Fibroblast of lung (primary cell): ENCODE measurements at places on chromosomes 4 and X.

GRCh38 chr4:71123951-71124350 is 130.5 kb downstream of the DCK start:
- no peak for DNase-seq

GRCh38 chr4:86497980-86498862 is 95.9 kb upstream of the PTPN13 start:
- peak; percentile 74 for DNase-seq

DNA sequence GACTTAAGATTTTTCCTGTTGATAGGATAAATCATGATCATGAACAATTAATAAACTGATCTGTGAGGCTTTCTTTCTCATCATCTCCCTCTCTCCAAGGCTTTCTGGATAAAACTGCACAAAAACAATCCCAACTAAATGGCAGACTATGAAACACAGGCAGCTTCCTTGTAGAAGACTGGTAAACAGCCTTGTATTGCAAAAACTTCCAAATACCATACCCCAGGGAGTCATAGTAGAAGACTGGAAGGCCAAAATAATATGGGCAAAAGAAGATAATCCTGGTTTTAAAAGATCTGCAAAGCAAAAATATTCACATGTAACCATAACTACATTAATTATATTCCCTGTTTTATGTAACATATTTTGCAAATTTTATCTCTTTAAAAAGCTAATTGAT is 113.0 kb downstream of the ANAPC10 start:
- DNase-seq = no peak

DNA sequence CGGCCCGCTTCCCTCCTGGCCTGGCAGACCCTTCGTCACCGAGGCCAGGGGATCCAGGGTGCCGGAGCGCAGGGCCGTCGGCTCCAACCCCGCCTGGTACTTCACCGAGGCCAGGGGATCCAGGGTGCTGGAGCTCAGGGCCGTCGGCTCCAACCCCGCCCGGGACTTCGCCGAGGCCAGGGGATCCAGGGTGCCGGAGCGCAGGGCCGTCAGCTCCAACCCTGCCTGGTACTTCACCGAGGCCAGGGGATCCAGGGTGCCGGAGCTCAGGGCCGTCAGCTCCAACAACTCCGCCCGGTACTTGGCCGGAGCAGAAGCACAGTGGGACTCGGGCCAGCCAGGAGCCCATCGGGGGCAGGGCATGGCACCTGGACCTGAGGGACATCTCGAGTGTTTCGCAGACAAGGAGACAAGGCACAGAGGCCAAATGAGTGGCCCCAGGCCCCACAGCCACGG is 85.1 kb downstream of the FAM53A start:
- no peak for DNase-seq

DNA sequence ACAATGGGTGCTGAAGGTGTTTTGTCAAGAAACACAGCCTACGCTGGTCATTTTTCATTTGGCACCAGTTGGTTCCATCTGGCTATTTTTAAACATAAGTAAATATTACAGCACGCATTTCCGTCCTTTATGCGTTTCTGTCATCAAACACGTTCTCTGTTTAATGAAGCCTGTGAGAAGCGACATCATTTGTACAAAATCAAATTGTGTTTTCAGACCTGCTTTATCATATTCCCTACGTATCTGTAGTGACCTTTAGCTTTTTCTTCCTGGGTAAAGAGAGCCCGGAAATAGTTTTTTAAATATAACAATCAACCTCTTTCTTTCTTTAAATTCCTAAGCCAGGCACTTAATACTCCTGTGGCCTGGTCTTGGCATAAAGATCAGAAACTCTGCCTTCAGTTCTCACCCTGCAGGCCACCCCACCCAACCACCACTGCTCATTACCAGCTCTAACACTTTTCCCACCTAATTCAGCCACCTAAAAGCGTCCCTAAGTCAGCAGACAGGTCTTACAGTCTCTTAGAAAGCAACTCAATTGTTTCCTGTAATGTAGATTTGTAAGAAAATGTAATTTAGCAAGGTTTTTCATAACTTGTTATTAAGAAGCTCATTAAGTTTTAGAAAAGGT is 30.4 kb downstream of the ACSL1 start:
- DNase-seq = no peak

DNA sequence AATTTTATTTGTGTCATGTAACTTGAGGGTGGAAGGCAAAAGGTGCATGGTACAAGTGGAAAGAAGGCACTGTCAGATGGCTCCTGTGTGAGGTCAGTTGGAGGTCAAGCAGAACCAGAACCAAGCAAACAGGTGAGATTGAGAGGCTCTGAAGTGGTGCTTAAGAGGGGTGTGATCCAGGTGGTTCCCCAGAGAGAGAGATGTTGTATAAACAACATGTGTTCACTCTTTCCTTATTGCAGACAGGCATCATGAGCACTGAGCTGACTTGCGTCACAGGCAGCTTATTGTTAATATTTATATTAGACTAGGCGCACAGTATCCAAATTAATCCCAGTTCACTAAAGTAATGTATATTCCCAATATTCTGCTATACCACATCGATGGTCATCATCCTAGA is 56.8 kb downstream of the CXCL13 start:
- DNase-seq = no peak

- no peak for DNase-seq
Observed at GRCh38 chr4:87704001-87704400, 53.9 kb downstream of the DMP1 start.

DNA sequence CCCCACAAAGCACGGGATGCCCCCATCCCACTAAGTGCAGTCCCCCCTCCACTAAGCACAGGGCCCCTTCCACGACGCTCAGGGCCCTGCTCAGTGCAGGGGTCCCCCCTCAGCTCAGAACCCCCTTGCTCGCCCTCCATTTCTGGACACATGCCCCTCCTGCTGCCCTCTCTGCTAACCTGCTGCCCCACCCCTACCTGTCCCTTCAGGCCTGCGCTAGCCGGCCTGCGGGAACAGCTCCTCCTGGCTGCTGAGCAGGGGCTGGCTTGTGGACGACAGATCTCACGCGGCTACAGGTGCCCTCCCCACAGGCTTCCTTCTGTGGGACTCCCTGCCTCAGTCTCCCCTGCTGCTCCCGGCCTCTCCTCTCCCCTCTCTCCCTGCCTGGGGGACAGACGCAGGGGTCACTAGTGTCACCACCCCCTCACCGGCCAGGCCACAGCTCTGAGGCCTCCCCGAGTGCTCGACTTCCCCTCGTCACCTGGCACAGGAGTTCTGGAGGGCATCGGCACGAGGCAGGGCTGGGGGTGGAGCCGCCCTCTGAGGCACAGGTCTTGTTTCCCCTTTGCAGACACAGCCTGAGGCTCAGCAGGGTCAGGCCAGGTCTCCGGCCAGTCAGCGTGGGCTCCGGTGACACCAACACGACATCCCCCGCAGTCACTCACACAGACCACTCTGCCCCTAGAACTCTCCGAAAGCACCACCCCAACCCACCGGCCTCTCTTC is 21.6 kb downstream of the GAK start:
- no peak for DNase-seq

DNA sequence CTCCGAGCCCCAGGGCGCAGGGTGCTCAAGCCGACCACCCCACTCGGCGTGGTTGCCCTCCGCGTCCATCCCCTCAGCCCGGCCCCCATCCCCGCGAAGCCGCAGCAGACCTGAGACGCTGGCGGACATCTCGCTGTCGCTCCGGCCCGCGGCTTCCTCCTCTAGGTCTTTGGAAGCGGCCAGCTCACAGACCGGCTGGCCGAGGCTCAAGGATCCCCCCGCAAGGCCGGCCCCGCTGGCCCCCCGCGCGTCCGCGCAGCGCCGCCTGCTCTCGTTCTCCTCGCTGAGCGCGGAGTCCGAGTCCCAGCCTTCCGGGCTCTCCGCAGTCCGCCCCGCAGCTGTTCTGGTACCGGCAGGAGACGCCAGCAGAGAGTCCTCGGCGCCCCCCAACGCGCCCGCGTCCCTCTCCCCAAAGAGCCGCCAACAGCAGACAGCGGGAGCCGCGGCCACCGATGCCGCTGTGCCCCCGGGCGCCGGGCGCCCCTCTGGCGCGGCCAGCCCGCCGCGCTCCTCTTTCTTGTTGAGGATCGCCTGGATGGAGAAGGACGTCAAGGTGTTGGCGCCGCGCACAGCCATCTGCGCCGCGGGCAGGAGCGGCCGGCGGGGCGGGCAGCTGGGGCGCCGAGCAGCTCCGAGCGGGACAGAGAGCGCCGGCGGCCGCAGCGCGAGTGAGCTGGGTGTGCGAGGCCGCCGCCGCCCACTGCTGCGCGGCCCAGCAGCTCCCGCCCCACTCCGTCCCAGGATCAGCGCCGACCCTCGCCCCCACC is at the start of gene NKX3-2:
TSS of gene NKX3-2 (minus strand) at position 670 of the 767 bp plus-strand sequence. CDS start at position 576, 94 bp downstream.
- DNase-seq = peak; percentile 20

GRCh38 chr4:55932511-55932910 is 16.2 kb upstream of the CEP135 start:
- no peak for DNase-seq

DNA sequence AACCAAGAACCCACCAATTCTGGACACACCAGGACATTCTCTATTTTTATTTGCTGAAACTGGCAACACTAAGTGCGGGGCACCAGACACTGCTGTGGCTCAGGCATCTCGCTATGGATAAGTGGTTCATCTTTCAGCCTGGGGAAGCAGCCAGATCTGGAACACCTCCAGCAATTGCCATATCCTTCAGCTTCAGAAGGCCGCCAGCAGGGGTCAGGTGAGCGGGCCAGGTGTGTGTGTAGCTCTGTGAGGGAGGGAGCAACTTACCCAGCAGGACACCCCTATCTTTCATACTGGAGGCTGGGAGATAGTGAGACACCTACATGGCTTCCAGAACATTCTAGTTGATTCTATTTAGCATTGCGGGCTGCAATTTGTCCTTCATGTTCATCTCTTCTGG is 57.0 kb upstream of the GBA3 start:
- DNase-seq = no peak

DNA sequence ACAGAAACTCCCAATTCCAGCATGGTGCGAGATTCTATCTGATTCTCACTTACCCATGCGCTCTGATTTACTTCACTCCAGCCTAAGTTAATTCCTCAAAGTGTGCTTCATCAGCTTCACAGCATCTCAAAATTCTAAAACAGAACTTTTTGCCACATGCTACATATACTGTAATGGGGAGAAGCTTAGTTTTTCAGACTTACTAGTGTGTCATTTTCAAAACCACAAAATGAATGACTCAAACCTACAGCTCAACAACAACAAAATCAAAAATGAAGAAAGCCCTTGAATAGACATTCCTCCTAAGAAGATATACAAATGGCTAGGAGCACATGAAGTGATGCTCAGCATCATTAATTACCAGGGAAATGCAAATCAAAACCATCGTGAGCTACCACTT is 14.9 kb downstream of the IRF2 start:
- DNase-seq = peak; percentile 76

DNA sequence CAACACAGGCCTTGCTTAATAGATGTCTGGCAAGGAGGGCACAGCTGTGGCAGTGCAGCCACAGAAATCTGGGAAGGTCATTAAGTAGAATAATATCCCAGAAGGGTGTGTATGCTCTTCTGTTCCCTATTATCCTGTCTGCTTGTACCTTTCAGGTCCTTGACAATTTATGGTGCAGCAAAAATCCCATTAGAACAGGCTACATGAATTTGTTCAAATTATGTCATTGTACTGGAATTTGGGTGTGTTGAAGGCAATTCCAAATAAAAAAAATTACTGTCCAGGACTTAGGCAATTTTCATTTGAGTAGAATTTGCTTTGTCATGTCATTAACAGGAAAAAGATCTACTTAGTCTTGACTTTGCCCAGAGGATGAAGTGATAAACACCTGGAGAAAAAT is 192.1 kb downstream of the IDS start:
- DNase-seq = peak; percentile 27

- no peak for DNase-seq
Observed at GRCh38 chr4:5249727-5250126, 198.4 kb downstream of the STK32B start.

GRCh38 chr4:58301376-58301999 is 1191.3 kb upstream of the IGFBP7 start:
- DNase-seq = peak; percentile 0

DNA sequence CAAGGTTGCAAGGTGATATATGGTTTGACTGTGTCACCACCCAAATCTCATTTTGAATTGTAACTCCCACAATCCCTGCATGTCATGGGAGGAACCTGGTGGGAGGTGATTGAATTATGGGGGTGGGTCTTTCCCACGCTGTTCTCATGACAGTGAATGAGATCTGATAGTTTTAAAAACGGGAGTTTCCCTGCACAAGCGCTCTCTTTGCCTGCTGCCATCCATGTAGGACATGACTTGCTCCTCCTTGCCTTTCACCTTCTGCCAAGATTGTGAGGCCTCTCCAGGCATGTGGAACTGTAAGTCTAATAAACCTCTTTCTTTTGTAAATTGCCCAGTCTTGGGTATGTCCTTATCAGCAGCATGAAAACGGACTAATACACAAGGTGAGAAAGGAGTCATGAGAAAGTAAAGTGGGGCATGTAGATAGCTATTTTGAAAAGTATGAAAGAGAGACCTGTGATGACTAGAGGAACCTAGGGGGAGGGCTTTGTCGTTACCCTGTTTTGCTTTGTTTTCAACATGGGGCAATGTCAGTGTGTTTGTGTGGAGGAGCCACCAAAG is 6.3 kb downstream of the ZBTB49 start:
- no peak for DNase-seq

- no peak for DNase-seq
Observed at GRCh38 chr4:173293663-173294062, 40.5 kb downstream of the HMGB2 start.

DNA sequence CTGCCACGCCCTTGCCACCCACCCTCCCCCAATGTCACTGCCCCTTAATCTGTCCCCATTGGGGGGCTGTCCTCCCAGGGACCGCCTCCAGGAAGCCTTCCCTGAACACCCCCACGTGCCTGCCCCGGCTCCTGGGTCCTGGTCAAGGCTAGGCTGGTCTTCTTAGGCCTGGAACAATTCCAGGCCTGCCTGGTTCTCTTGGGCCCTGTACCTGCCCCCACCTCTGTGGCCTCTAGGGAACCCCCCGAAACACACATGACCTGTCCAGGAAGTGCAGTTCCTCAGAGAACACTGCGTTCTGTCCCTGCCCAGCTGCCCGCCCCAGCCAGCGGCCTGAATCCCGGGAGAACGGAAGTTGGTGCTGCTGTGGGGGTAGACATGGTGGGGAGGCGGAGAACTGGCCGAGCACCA is 5.1 kb downstream of the MXD4 start:
- no peak for DNase-seq

GRCh38 chr4:36917413-36917812 is 327.1 kb upstream of the NWD2 start:
- no peak for DNase-seq

DNA sequence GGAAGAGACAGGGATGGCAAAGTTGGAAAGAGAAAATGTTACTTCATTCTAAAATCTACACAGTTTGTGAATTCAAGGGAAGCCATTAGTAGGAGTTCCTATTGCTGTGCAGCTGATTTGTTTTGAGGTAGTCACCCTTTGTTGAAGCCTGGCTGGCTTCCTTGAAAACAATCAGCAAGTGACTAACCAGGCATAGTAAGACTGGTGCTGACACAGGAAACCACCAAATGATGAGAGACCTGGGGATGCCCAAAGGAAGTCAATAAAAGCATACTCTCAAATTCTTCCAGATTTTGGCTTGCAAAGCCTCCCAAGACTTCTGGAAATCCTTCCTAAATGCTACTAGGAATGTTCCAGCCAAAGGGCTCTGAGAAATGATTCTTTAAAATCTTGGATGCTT is 23.9 kb upstream of the PRDM8 start:
- DNase-seq = no peak

- DNase-seq = no peak
Observed at GRCh38 chr4:120555058-120555457, 367.5 kb downstream of the PRDM5 start.
